Inflammatory macrophage treated with lipopolysaccharide for 4 hours (primary cell): ENCODE measurements at places on chromosomes 4 and X.

- no peak for DNase-seq
These were observed 32.2 kb downstream of the XG start for GRCh38 chrX:2784026-2784425.

GRCh38 chr4:79338148-79338547 lies 12.3 kb upstream of the NAA11 start:
- DNase-seq: no peak

DNA sequence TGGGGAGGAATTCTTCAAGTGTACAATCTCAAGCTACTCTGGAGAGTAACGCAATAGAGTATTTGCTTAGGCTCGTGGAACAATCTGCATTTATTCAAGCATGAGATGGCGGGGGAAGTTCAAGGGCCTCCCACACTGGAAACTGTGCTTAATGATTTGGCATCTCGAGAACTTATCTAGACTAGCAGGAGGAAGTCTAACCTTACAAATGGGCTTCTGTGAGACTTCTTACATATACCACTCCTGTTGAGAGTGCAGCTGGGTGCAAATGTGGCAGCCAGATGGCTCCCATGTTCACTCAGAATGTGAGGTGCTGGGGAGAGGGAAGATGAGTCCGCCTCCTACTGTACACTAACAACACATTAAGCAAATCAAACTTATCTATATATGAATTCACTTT lies 29.3 kb upstream of the PTPN13 start:
- DNase-seq: peak; percentile 12

DNA sequence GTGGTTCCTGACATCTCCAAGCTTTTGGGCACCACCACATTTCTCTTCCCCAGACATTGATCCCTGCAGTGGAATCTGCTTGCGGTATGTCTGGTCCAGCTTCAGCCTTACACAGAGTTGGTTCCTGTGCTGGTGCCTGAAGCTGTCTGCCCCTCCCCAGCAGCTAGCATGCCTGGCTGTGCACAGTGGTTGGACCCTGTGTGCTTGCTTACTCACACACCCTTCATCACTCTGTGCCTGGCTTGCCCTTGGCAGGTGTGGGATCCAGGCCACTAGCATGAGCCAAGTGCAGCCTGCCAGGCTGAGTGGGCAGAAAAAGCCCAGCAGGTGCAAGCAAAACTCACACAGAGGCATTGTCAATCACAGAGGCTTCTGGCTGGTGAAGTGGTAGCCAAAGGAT lies 473.8 kb downstream of the ACTRT1 start:
- DNase-seq: no peak

- no peak for DNase-seq
These were observed 9.1 kb downstream of the SLC7A3 start for GRCh38 chrX:70921709-70922352.

- no peak for DNase-seq
These were observed 1956.8 kb upstream of the PCDH10 start for GRCh38 chr4:131192318-131192717.

DNA sequence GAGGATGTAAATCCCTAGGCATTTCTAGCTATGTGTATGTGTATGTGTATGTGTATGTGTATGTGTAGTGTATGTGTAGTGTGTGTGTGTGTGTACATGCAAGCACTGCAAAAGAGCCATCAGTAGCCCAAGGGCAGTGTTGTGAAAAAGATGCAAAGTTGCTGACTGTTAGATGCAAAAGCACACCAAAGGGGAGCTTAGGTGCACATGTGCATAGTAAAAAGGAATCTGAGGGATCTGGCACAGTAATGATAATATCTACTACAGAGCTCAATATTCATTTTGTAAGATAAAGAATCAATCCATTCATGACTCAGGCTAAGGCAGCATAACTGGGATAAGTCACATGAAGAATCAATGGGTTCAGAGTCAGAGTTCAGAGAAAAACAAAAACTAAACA lies 80.2 kb downstream of the TMEM47 start:
- DNase-seq: no peak

GRCh38 chr4:48042979-48043461 lies 26.4 kb downstream of the NIPAL1 start:
- no peak for DNase-seq

GRCh38 chr4:47798165-47798564 lies 39.7 kb downstream of the CORIN start:
- DNase-seq: no peak

- peak; percentile 46 for DNase-seq
These were observed 30.9 kb downstream of the NIPAL1 start for GRCh38 chr4:48047421-48047844.

DNA sequence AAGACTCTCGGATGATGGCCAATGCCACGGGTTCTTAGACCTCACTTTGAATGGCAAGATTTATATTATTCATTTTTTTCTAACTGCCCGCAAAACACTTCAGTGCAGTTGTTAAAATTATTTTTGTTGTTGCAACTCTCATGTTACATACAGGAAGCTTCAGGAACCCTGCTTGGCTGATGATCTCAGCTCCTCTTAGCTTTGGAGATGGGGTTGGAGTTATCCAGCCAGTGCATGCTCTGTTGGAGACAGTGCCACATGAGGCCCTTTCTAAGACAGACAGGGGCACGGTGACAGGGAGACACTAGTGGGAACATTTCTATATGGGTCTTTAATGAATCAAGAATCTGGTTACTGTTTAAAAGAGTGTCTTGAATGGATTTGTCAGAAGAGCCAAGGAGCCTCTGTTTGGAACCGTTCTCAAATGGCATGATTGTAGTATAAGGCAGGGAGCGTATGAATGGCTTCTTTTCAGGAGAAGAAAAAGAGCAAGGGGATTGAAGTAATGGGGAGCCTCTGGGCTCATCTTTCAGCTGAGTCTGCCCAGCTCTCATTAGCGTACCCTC lies 61.9 kb upstream of the ENPP6 start:
- DNase-seq: no peak

DNA sequence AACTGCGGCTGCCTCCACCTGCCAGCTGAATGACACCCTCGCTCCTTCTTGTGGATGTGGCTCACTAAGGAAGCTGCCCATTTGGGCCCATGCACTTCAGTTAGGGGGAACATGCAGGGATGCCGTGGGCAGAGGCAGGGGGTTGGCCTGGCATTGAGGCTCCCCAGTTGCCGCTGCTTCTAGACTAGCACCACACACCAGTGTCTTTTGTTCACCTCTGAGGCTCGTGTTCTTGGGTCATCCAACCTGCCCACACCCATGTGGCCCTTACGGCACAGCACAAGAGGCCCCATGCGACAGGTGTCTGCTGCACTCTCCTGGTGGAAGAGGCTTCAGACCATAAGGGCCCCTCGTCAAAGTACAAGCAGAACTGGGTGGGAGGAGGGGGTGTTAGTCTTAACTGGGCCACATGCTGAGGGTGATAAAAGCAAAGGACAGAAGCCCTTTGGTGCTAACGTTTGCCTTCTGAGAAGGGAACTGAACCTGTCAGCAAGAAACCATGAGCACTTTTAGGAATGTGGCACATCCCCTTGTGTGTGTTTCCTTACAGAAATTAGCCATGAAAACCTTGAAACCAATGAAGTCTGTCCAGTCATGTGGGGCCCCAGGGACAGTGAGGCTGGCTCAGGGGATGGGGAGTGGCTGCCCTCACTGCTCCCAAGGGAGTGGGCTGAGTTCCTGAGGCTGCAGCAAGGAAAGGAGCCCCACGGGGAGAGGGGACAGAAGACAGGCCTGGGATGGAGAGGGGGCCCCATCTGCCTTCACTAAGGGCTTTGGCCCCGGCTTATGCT lies 39.2 kb downstream of the MAP7D3 start:
- no peak for DNase-seq

GRCh38 chr4:152690706-152691651 lies 11.2 kb upstream of the TMEM154 start:
- DNase-seq: no peak

GRCh38 chr4:5824635-5825034 lies 68.3 kb downstream of the CRMP1 start:
- DNase-seq: peak; percentile 5

DNA sequence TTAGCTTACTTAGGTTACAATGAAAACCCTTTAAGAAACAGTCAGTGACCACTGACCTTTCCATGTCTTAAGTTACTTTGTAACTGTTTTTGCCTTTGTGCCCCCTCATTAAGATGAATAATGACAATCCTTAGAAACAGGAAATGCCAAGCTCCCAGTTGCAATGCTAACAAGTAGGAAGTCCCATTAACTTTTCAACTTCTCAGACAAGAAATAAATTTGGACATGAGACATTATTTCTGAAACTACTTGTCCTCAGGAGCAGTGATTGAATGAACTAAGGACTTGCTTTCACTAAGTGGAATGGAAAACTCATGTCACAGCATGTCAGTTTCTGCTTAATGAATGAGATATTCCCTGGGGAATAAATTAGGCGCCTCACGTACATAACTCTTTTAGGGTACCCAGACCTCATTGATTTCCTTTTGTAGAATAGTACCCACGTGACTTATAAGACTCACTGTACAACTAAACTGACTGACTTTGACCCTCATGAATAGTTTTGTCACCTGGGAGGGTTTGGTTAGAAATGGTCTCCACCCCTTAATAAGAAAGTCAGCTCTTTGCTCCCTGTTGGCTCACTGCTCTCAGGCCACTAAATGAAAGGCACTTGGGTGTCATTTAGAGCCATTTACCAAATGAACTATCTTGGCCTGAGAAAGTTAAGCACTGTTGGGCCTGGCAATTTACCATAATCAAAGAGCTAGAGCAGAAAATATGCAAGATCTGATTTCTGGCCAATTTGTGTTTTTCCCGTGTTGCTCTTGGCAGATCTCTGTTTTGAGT lies 383.9 kb downstream of the RPA4 start:
- DNase-seq: no peak

DNA sequence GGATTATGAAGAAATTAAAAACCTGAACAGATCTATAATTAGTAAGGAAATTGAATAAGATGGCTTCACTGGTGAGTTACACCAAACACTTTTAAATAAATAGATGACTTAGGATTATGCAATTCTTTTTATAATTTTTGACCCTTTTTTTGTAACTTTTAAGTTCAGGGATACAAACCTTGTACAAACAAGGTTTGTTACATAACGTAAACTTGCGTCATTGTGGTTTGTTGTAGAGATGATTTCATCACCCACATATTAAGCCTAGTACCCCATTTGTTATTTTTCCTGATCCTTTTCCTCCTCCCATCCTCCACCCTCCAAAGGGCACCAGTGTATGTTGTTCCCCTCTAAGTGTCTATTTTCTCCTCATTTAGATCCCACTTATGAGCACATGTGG lies 75.7 kb downstream of the CPEB2 start:
- DNase-seq: peak; percentile 71
